ENCODE measurements at places on chromosomes 7 and 10.

GRCh38 chr10:106711313-106711906, 453.1 kb downstream of the SORCS1 start:
- peak; percentile 72 for DNase-seq

DNA sequence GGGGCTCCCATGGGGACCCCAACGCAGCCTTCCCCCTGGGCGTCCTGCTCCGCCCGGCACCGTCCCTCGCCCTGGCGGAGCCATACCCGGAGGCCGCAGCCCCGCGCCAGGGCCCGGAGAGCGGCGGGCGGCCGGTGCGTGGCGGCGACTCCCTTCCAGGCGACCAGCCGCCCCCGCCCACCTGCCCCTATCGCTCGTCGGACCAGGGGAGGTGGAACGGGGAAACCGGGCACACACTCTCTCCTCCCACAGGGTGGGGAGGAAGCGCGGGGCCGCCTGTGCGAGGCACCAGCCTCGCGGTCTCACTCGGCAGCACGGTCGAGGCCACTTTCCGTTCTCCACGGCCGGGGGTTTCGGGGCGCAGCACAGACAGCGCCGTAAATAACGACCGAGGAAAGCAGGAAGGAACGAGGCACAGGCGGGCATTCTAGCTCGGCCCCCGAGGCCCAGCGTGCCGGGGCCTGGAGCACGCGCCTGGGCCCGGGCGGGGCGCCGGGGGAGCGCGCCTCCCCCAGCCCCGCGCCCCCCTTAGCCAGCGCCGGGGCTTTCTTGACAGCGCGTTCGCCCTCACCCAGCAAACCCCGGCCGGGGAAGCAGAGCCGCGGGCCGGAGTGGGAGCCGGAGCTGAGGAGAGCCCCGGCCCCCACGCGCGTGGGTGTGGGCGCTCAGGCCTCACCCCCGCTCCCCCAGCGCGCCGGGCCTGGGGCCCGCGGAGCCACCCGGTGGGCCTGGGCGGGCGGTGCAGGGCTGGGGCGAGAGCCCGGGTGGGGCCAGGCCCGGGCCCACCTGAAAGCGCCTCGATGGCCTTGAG, 936 bp downstream of the IGF2BP3 start:
- peak; percentile 45 for DNase-seq

DNA sequence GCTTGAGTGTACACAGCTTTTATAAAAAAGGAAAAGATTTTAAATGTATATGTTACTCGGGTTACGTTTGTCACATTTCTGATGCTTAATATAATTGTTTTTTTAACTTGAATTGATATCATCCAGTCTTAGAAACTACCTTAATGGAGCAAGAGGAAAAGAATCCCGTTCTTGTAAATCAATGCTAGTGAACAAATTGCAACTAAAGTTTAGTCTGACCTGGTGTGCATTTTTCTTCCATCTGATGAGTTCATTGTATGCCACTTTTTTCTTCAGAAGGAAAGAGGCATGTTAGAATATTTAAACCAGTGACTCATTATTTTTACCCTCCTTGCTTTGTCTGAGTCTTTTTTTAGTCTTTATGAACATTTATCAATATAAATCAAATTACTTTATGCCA, 34.7 kb downstream of the NET1 start:
- no peak for DNase-seq

- DNase-seq: no peak
Observed at GRCh38 chr10:120538091-120538490, 81.1 kb downstream of the PLPP4 start.

- DNase-seq: peak; percentile 25
Observed at GRCh38 chr10:51074238-51075028, at the start of gene PRKG1. Gene PRKG1 (plus strand): TSS chr10:51074487.

DNA sequence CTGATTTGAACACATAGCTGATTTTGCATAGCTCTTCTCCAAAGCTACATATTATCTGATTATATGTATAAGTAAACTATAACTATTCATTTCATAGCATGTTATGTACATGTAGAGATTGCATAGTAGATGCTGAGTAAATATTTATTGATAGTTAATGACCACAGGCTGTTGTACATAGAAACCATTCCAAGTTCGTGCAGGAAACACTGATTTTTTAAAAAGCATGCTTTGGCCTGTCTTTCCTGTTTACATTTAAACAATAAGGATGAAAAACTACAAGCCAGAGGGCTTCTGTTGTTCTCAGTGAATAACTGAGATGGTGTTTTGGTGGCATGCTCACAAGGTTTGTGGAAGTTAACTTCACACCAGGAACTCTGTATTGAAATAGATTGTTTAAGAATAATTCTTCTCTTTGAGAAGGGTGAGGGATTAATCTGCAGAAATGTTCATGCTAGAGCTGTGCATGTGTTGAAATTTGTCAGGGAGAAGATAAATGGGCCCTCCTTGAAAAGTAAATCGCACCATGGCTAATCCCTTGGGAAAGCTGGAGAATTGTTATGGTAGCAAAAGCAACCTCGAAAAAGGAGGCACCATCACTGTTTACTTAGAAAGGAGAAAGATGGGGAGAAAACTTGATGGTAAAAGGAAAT, 120.2 kb upstream of the SP8 start:
- no peak for DNase-seq
